Lung (tissue), 17 donors: ENCODE measurements at places on chromosomes 6 and 20.

- DNase-seq: no peak
Observed at GRCh38 chr6:81382852-81383251, 369.6 kb downstream of the TENT5A start.

- DNase-seq: no peak
Observed at GRCh38 chr20:48766205-48766604, 61.6 kb downstream of the PREX1 start.

DNA sequence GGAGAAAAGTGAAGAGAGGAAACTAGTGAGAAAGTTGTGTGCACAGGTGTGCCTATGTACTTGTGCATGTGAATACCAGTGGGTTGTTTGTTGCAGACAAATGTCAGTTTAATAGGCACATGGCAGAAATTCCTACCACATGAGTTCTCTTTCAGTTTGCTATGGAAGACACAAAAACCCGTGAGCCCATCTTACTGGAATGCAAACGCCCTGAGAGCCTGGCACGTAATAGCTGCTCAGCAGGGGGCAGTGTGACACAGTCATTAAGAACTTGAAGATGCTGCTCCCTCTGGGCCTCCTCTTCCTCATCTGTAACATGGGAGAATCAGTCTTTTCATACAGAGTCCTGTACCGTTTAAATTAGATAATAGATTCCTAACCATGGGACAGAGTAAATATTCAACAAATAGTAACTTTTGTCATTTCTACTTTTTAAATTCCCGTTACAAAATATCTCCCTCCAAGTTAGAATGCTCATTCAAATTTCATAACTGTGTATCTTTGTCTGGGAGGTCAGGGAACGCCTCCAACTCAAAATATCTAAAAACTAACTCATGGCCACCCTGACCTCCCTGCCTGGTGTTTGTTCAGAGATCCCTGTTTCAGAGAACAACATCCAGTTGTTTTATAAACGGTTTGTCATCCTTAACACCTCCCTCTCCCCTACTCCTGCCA lies 802.9 kb downstream of the MAFB start:
- DNase-seq: peak; percentile 53

GRCh38 chr6:37190159-37190535 lies 20.2 kb downstream of the PIM1 start:
- no peak for DNase-seq

DNA sequence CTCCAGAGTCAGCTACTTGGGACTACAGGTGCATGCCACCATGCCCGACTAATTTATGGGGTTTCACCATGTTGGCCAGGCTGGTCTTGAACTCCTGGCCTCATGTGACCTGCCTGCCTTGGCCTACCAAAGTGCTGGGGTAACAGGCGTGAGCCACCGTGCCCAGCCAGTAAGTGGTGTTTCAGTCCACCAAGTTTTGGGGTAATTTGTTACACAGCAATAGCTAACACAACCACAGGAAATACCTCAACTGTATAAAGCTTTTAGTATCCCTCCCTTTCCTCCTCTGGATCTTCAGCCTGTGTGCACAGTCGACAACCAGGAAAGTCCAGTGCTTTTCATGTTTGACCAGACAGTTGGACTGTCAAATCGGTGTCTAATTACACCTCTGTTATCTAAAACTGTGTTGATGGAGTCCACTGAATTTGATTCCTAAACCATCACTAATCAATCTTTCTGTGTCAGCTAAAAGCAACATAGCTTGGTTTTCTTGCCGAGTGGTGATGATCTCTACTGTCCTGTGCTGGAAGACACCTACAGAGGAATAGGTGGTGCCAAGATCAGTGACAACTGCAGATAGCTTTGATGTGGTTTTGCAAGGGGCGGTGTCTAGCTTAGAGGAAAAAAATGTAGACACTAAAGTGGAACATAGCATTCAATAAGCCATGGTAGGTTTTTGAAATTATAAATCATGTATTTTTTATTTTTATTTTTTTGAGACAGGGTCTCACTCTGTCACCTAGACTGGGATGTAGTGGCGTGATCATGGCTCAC lies 22.2 kb upstream of the ZBTB2 start:
- no peak for DNase-seq

DNA sequence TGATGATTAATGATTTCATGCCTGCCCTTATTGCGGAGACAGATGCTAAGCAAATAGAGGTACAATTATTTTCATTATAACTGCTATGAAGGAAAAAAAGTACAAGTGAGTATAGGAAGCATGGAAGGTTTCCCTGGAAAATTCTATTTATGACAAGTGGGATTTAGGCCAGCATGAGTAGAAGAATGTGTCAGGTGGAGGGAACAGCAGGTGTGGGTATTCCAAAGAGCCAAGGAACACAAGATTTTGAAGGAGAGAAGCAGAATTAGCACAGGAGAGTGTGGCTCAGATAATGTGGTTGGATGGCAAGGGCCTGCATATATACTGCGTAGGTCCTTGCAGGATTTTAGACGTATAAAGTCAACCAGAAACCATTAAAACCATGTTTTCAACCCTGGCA lies 11.4 kb downstream of the PLCB1 start:
- no peak for DNase-seq

DNA sequence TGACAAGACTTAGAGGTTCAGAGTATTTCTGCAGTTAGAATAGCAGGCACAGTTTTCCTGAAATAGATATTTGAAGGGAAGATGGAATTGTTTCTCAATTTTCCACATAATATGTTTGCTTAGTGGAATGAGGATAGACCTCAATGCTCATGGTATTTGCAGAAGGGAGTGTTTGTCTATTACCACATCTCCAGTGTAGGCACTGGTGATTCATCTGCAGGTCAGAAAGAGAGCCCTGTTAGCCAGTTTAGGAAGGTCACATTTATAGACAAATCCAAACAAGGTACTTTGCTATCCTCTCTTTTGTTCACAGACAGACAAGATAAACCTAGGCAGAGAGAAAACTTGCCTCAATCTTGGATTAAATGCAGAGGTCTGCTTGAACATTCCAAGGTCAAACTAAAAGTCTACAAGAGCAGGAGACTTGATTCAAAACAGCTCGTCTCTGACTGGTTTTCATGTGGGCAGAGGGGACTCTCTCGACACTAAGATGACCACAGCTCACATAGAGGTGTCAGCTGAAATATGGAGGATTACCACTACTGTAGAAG lies 22.8 kb downstream of the ISM1 start:
- DNase-seq: no peak

GRCh38 chr6:67933278-67933677 lies 701.8 kb upstream of the ADGRB3 start:
- no peak for DNase-seq

DNA sequence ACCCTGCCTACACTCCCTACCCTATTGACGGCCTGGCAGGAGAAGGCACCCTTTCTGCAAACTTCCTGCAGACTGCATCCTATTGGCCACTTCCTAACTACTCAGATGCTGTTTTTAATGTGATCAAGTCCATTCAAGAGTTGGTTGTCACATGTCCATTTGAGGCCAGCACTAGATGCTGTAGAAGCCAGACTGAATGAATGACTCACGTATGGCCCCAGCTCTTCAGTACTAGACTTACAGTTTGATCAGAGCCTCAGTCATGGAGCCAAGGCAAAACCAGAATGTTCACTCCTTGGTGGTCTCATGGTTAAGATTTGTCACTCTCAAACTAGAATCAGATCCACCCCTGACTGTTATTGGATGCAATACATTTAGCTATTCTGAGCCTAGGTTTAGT lies 101.7 kb downstream of the OPRM1 start:
- no peak for DNase-seq
